ENCODE measurements at places on chromosomes 1 and 21.

DNA sequence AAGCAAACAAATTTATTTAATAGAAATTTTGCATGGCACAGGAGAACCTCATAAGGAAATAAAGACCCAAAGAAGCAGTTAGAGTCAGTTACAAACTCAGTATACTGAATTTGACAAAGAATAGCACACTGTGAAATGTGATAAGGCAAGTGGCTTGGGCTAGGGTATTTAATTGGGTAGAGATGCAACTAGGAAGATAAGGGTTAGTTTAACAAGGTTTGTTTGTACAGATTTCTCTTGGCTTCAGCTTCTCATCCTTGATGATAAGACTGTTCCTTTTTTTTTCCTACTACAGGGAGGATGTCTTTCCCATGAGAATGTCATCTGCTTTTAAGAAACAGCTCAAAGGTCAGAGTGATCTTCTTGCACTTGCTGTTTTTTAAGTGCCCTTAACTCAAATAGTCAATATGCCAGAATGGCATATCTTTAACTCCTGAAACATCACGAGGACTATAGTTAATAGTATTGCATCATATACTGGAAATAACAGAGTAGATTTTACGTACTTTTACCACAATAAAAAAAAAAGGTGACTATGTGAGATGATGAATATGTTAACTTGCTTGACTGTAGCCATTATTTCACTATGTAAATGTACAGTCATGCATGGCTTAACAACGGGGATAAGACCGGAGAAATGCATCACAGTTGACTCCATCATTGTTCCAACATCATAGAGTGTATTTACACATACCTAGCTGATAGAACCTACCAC is 9.2 kb upstream of the TRAF3IP3 start:
- no peak for DNase-seq

- DNase-seq: no peak
Measured at GRCh38 chr1:30384286-30385245, 338.8 kb downstream of the MATN1 start.

GRCh38 chr21:44059710-44060109 is 47.5 kb upstream of the PWP2 start:
- DNase-seq: no peak

- no peak for DNase-seq
Measured at GRCh38 chr1:65703853-65704252, 88.8 kb upstream of the PDE4B start.

DNA sequence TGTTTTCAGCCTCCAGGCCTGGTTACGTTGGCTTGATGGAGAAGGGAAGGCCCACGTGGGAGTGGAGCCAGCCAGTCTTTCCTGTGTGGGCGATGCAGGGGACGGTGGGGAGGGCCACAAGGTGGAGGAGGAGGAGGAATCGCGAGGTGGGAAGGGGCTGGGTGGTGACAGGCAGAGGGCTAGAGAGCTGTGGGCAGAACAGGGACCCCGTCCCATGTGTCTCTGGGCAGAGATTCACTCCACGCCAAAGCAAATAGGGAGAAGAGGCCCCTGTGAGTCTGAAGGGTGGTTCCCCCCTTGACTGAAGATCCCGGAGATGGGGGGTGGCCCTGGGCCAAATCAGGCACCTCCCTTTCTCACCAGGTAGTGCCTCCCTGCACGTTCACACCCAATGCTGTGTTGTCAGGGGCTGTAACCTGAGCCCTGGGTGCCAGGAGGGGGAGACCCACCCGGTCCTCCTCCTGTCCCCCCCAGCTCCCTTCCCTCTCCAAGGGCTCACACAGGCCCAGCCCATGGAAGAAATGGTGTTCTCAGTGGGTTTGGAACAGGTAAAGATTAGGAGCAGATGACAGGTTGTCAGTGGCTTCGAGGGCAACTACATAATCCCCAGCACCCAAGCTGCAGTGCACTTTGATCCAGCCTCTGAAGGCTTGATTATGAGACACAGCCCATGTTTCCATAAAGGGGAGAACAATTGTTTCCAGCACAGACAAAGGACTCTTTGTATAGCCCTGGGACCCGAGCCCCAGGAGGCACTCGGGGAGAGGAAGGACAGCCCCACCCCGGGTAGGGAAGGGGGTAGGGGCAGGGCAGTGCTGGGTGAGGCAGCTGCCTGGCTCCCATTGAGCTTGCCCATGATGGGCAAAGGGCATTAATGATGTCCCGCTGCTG is 37.7 kb upstream of the GPR37L1 start:
- DNase-seq: no peak

DNA sequence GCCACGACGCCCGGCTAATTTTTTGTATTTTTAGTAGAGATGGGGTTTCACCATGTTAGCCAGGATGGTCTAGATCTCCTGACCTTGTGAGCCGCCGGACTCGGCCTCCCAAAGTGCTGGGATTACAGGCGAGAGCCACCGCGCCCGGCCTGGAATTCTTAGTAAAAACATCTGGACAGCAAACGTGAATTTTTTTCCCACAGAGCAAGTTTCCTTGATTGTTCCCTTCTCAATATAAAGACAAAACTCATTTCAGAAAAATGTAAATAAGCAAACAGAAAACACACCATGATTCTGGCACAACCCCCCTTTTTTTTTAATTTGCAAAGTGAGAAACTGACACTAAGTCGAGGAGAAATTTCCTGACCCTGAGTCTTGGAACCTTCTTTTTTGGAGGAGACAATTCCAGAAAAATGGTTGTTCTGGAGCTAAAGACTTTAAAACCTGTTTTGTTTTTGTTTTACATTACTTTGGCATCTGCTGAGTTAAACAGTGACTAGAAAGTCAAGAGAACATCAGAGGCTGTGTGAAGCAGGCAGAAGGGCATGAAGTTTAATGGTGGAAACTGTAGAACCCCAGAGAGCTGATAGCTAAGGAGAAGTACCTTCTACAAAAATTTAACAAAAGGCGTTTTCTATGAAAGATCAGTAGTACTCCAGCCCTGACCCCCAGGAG is 10.3 kb upstream of the HMGCS2 start:
- no peak for DNase-seq

Measured in right lobe of liver (tissue), 6 donors.